ENCODE measurements at places on chromosomes 1 and 21. TPM values are rescaled to one million over a fixed set of nuclear protein-coding genes. Genes with fewer than 3 reads are reported as not detected.

Gene NR1I3
- total RNA-seq, result not detected

Gene C1orf94
- total RNA-seq, result not detected

Gene AIM2
- total RNA-seq, result not detected

Gene IVL
- not detected for total RNA-seq

Gene F13B
- total RNA-seq, result not detected

Gene CA14
- total RNA-seq, result not detected

Gene AKR7A3
- total RNA-seq, result 0.30 TPM

Gene PTPRU
- total RNA-seq, result 4.2 TPM

Gene VHLL
- not detected for total RNA-seq

Gene PHTF1
- 52.1 TPM for total RNA-seq

Gene IGSF3
- 0.97 TPM for total RNA-seq

Gene SELENBP1
- total RNA-seq, result 18.7 TPM

Gene HSPB7
- not detected for total RNA-seq

Gene COL24A1
- total RNA-seq, result under 0.01 TPM

Gene LEMD1
- total RNA-seq, result not detected

Gene TLR5
- 0.32 TPM for total RNA-seq

Gene CAPN9
- total RNA-seq, result not detected

Gene NUF2
- total RNA-seq, result 21.8 TPM

All from epithelial cell of umbilical artery (primary cell).